ENCODE measurements at places on chromosomes 3 and 15. TPM values are rescaled to one million over a fixed set of nuclear protein-coding genes. Genes with fewer than 3 reads are reported as not detected.

Gene LSMEM2
- polyA plus RNA-seq, result 14.6 TPM

DNA sequence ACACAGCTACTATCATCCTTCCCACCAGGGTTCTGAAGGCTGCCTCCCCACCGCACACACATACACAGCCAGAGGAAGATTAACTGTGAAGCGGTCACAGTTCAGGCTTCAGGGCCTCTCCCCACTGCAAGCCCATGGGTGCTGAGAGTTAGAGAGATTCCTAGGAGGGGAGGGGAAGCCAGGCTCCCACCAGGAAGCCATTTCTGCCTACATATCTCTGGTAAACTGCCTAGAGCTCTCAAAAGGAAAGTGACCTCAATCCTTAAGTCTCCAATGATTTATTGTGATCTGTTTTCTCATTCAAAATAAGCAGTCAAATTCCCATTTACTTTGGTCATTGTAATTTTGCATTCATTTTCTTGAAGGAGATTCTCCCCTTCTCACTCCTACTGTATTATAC, 141.0 kb upstream of the BNIP2 start:
- DNase-seq, result no peak

DNA sequence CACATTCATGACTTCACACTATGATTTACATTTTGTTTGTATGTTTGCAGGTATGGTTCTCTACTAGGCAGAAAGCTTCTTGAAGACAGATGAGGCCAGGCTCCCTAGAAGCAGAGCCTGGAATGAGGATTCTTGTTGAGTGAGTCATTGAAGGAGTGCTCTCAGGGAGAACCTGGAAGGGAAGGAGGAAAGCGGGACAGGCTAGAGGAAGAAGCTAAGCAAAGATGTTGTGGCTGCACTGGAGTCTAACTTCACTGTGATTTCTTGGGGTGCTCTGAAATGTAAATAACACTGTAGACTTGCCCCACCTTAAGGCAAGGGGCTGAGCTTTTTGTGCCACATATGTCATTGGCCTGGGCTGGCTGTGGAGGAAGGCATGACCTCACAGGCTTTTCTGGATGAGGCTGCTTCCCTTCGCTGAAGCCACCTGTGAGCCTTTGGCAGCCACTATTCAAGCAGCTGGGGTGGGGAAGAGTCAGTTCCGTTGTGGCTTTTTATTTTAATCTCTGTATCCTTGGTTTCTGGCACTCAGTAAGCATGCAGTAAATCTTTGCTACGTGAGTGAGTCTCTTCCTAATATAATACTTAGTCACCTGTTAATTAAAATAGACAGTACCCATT, 307.3 kb downstream of the SV2B start:
- DNase-seq, result no peak

GRCh38 chr15:27545494-27546255, 553.4 kb downstream of the OCA2 start:
- DNase-seq, result no peak

- no peak for DNase-seq
These were observed 15.4 kb downstream of the IREB2 start for GRCh38 chr15:78453447-78453846.
